Progenitor cell of endocrine pancreas (in vitro differentiated cells): ENCODE measurements at places on chromosomes 5 and 9.

GRCh38 chr9:78620764-78621163 lies 323.8 kb downstream of the PSAT1 start:
- no peak overlapping the region for H3K27ac ChIP-seq
- no peaks in the 10 kb centered on the region for H3K4me1 ChIP-seq
- DNase-seq: no peak
- H3K4me3 ChIP-seq: no peak overlapping the region
- H3K36me3 ChIP-seq: no peaks in the 10 kb centered on the region

- H3K27ac ChIP-seq: no peak overlapping the region
- peaks cover 2% of the 10 kb centered on the region for H3K27me3 ChIP-seq
- H3K4me3 ChIP-seq: no peak overlapping the region
- H3K4me1 ChIP-seq: no peaks in the 10 kb centered on the region
These were observed 317.5 kb upstream of the MPDZ start for GRCh38 chr9:13597004-13597403.

DNA sequence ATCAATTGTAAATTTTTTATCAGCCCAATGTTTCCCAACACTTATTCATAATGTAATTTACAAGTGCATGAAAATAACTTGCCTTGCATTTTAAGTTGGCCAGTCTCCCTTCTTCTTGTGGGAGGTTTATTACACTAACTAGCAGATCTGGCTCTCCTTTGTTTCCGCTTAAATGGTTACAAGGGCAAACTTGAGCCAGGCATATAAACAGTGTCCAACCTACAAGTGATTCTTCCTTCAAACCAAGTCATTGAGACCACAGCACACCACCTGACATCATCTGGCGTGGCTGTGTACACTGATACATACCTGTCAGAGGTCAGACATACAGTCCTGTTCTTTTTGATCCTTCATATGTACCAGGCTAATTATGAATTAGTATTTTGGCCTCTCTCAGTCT lies 80.1 kb downstream of the ALDH1A1 start:
- no peak for DNase-seq
- no peak overlapping the region for H3K4me3 ChIP-seq
- peaks cover 3% of the 10 kb centered on the region for H3K36me3 ChIP-seq
- peaks cover 3% of the 10 kb centered on the region for H3K4me1 ChIP-seq

GRCh38 chr5:96636594-96636993 lies 25.6 kb upstream of the CAST start:
- peaks cover 10% of the 10 kb centered on the region for H3K4me1 ChIP-seq
- H3K36me3 ChIP-seq: no peaks in the 10 kb centered on the region
- H3K27me3 ChIP-seq: no peaks in the 10 kb centered on the region
- no peak overlapping the region for H3K27ac ChIP-seq
- DNase-seq: no peak

GRCh38 chr5:37721447-37721871 lies 118.4 kb downstream of the GDNF start:
- no peak overlapping the region for H3K4me3 ChIP-seq
- H3K27ac ChIP-seq: no peak overlapping the region
- H3K36me3 ChIP-seq: peaks cover 2% of the 10 kb centered on the region
- H3K4me1 ChIP-seq: peaks cover 10% of the 10 kb centered on the region

- no peaks in the 10 kb centered on the region for H3K36me3 ChIP-seq
- no peak overlapping the region for H3K4me3 ChIP-seq
- DNase-seq: no peak
- H3K27ac ChIP-seq: no peak overlapping the region
These were observed 188.6 kb downstream of the PARP8 start for GRCh38 chr5:50855001-50855400.

- H3K4me3 ChIP-seq: no peak overlapping the region
- peaks cover 14% of the 10 kb centered on the region for H3K27me3 ChIP-seq
- H3K36me3 ChIP-seq: no peaks in the 10 kb centered on the region
- H3K27ac ChIP-seq: no peak overlapping the region
- DNase-seq: no peak
These were observed 329.5 kb downstream of the ICE1 start for GRCh38 chr5:5751987-5752386.

GRCh38 chr9:132048201-132048600 lies 31.5 kb downstream of the MED27 start:
- peaks cover 4% of the 10 kb centered on the region for H3K4me1 ChIP-seq
- H3K36me3 ChIP-seq: no peaks in the 10 kb centered on the region
- H3K4me3 ChIP-seq: no peak overlapping the region
- DNase-seq: no peak
- H3K27me3 ChIP-seq: no peaks in the 10 kb centered on the region
- H3K27ac ChIP-seq: no peak overlapping the region

GRCh38 chr9:89278997-89279739 lies 31.8 kb upstream of the CKS2 start:
- H3K4me3 ChIP-seq: no peak overlapping the region
- peaks cover 9% of the 10 kb centered on the region for H3K36me3 ChIP-seq
- no peaks in the 10 kb centered on the region for H3K4me1 ChIP-seq

- no peaks in the 10 kb centered on the region for H3K36me3 ChIP-seq
- no peak for DNase-seq
- H3K27ac ChIP-seq: no peak overlapping the region
- no peak overlapping the region for H3K4me3 ChIP-seq
- peaks cover 6% of the 10 kb centered on the region for H3K4me1 ChIP-seq
These were observed 40.9 kb downstream of the RFK start for GRCh38 chr9:76353280-76353679.

- H3K36me3 ChIP-seq: no peaks in the 10 kb centered on the region
- no peaks in the 10 kb centered on the region for H3K4me1 ChIP-seq
- no peak for DNase-seq
- H3K4me3 ChIP-seq: no peak overlapping the region
- peaks cover 39% of the 10 kb centered on the region for H3K27me3 ChIP-seq
- H3K27ac ChIP-seq: no peak overlapping the region
These were observed 21.8 kb downstream of the IRX4 start for GRCh38 chr5:1860949-1861348.

GRCh38 chr5:8436924-8437323 lies 568.0 kb downstream of the MTRR start:
- no peaks in the 10 kb centered on the region for H3K27me3 ChIP-seq
- no peak overlapping the region for H3K27ac ChIP-seq
- DNase-seq: no peak
- no peak overlapping the region for H3K4me3 ChIP-seq
- H3K36me3 ChIP-seq: no peaks in the 10 kb centered on the region

DNA sequence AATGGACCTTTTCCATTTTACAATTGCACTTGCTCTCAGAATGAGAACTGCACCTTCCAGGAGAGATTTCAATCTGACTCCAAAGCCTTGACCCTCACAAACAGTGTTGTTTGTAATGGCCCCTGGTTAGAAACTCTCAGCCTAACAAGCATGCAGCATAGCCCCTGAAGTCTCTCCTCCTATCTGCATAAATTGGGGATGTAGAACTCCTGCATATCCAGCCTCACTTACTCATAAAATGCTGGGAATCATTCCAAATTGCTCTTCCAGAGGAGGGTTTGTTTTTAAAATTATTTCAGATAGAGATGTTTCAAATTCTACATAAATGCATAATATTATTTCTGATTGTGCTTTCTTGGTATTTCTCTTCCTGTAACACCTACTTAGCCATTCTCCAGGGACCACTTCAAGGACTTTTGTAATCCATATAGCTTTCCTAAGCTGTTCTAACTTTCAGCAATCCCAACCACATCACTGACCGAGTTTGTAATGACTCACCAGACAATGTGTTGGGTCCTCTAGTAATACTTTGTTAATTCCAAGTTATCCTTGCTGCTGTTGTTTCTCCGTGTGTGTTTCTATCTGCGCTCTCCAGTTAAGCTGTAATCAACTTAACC lies 143.8 kb upstream of the CCDC152 start:
- H3K36me3 ChIP-seq: no peaks in the 10 kb centered on the region
- H3K27ac ChIP-seq: no peak overlapping the region
- H3K4me3 ChIP-seq: no peak overlapping the region
- H3K27me3 ChIP-seq: no peaks in the 10 kb centered on the region
- H3K4me1 ChIP-seq: peaks cover 3% of the 10 kb centered on the region
- DNase-seq: no peak

DNA sequence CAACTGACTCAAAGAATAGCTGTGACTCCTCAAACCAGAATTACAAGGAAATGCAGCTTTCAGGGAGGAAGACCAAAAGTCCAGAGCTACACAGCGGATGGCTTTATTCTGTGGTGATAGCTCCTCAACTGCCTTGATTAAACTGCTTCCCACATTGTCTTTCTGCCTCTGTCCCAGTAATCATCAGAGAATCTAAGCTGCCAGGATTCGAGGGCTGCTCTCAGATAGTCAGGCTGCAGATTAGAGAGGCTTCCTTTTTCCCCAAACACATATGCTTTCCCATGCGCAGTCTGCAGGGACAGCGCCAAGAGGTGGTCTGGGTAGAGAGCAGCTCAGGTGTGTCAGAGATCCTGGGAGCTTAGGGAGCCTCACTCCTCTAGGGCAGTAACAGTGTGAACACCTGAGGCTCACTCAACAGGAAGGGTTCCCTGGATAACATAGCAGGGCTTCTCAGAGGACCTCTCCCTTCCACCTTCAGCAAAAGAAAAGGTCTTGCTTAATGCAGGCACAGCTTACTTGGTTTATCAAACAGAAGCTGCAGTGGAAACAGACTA lies 439.9 kb upstream of the TLE4 start:
- peaks cover 33% of the 10 kb centered on the region for H3K27me3 ChIP-seq
- no peak overlapping the region for H3K4me3 ChIP-seq
- H3K4me1 ChIP-seq: peaks cover 3% of the 10 kb centered on the region
- no peaks in the 10 kb centered on the region for H3K36me3 ChIP-seq

- no peaks in the 10 kb centered on the region for H3K36me3 ChIP-seq
- peak overlapping the region; percentile 78 for H3K27ac ChIP-seq
- DNase-seq: no peak
- H3K27me3 ChIP-seq: no peaks in the 10 kb centered on the region
These were observed 54.2 kb downstream of the C9orf50 start for GRCh38 chr9:129566563-129567266.

DNA sequence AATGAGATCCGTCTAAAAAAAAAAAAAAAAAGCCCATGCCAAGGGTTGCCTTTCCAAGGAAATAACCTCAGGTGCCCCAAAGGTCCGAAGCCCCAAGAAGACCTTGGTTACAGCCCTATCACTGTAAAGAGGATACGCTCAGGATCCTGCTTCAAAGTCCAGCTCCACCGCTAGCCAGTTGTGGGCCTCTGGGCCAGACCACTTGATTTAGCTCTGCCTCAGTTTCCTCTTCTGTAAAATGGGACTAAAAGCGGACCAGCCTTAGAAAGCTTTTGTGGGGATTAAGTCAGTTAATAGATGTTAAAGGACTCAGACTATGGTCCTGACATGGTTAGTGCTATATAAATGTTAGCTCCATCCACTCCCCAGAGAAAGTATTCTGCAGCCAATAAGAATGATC lies 48.7 kb upstream of the ORM1 start:
- H3K27ac ChIP-seq: no peak overlapping the region
- no peaks in the 10 kb centered on the region for H3K27me3 ChIP-seq
- H3K4me3 ChIP-seq: no peak overlapping the region
- peaks cover 1% of the 10 kb centered on the region for H3K4me1 ChIP-seq
- peaks cover 34% of the 10 kb centered on the region for H3K36me3 ChIP-seq

- H3K27ac ChIP-seq: no peak overlapping the region
- H3K27me3 ChIP-seq: peaks cover 17% of the 10 kb centered on the region
- no peak overlapping the region for H3K4me3 ChIP-seq
- no peaks in the 10 kb centered on the region for H3K36me3 ChIP-seq
These were observed 5.9 kb upstream of the FRMD3 start for GRCh38 chr9:83544002-83544698.

- H3K27me3 ChIP-seq: no peaks in the 10 kb centered on the region
- H3K36me3 ChIP-seq: no peaks in the 10 kb centered on the region
- no peak overlapping the region for H3K27ac ChIP-seq
- peaks cover 28% of the 10 kb centered on the region for H3K4me1 ChIP-seq
- no peak for DNase-seq
These were observed 4.5 kb downstream of the SLC45A2 start for GRCh38 chr5:33980030-33980429.

DNA sequence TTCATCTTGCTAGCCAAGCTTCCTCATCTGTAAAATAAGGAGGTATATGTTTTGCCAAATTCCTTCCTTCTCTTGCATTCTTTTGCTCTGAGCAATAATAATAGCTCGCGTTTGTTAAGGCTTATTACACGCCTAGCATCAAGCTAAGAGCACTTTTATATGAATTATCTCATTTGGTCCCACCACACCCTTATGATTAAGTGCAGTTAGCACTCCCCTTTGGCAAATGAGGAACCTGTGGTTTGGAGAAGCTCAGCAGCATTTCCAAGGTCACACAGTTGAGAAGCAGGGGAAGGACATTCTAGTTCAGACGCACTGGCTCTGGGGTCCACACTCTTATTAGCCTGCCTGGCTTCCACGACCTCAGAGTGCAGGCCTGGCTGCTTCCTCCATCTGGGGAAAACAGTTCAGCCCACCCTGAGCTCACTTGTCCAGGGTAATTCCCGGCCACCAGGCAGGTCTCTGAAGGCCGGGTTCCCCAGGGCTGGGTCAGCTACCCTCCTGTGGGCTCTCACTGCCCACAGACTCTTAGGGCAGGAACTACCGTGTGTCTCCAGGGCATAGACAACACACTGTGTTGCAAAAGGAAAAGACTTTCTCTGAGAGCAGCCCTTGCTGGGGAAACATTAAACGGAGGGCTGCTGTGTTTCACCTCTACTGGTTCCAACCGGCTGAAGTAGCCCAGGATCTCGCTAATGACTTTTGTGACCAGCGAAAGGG lies 9.9 kb upstream of the FBP1 start:
- peaks cover 1% of the 10 kb centered on the region for H3K4me1 ChIP-seq
- H3K27me3 ChIP-seq: peaks cover 20% of the 10 kb centered on the region
- H3K27ac ChIP-seq: no peak overlapping the region
- no peaks in the 10 kb centered on the region for H3K36me3 ChIP-seq
- DNase-seq: no peak
- no peak overlapping the region for H3K4me3 ChIP-seq

DNA sequence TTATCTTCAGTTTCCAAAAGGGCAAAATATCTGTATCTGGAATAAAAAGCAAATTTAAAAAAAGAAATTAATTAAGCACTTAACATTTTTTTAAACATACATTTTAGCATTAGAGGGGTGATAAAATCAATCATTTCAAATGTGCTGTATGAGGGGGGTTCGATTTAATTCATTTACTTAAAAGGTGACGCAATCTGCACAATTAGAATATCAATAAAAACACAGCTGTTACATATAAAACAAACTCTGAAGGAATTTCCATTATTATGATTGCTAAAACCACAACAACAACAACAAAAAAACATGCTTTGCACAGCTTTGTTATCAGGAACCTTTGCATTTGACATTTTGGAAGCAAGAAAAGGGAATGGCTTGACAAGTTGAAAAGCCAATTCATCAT lies 71.6 kb upstream of the C6 start:
- H3K27ac ChIP-seq: no peak overlapping the region
- no peak for DNase-seq
- H3K4me1 ChIP-seq: peaks cover 18% of the 10 kb centered on the region
- H3K4me3 ChIP-seq: no peak overlapping the region

DNA sequence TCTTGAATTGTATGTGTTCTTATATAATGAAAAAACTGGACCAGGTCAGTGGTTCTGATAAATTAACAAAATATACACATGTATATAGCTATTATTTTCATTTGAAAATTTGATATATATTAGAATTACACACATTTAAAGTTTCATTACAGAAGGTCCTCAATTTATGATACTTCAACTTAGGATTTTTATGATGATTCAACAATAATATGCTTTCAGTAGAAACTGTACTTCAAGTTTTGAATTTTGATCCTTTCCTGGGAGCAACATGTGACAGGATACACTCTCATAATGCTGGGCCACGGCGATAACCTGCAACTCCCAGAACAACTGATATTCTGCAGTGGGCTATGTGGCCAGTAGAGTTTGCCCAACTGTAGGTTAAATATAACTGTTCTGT lies 344.7 kb downstream of the TAF11L14 start:
- no peak for DNase-seq
- H3K27me3 ChIP-seq: no peaks in the 10 kb centered on the region
- no peaks in the 10 kb centered on the region for H3K4me1 ChIP-seq
- no peak overlapping the region for H3K4me3 ChIP-seq
- no peaks in the 10 kb centered on the region for H3K36me3 ChIP-seq
